ENCODE measurements at places on chromosomes 3 and 15.
A peak's percentile ranks its signal among the peaks of the same experiment; 100 is the strongest.

- peak; percentile 59 for DNase-seq
These were observed 138.2 kb downstream of the PLD1 start for GRCh38 chr3:171672124-171672523.

DNA sequence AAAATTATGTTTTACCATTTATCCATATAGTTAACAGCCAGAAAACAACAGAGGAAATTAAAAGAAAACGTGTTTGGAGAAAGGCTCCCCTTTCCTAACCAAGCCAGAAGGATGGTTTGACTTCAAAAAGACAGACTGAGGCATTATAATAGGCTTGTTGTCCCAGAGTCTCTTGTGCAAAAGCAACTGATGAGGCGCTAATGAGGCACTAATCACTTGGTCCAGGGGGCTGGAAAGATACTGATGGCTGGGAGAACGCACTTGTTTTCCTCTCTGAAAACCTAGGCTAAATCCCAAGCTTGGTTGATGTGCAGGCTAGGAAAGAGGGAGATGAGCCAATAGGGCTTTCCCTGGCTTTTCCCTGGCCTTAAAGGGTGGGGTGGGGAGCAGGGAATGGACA, 389.6 kb downstream of the NTRK3 start:
- DNase-seq: no peak

- no peak for DNase-seq
These were observed 310.6 kb downstream of the CACNA2D3 start for GRCh38 chr3:54432975-54433374.

DNA sequence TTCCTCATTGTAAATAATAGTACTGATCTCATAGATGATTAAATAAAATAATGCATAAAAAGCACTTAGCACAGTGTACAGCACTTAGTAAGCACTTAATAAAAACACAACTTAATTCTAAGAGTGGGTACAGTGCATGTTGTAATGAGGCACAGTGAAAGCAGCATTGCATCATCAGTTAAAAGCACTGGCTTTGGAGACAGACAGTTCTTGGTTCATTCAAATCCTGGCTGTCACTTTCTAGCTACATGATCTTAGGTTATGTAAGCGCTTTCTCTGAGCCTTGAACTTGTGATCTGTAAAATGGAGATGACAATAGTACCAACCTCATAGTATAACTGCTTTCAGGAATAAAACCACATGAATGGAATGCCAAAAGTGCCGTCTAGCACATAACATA, 151.5 kb downstream of the DPH6 start:
- DNase-seq: no peak

- DNase-seq: no peak
These were observed 190.1 kb downstream of the ZNF621 start for GRCh38 chr3:40714771-40715345.

- no peak for DNase-seq
These were observed 50.8 kb downstream of the GPR176 start for GRCh38 chr15:39869254-39869653.

GRCh38 chr3:142523921-142524566, 54.5 kb downstream of the ATR start:
- no peak for DNase-seq

- no peak for DNase-seq
These were observed 98.7 kb downstream of the KCNMB2 start for GRCh38 chr3:178634975-178635374.

DNA sequence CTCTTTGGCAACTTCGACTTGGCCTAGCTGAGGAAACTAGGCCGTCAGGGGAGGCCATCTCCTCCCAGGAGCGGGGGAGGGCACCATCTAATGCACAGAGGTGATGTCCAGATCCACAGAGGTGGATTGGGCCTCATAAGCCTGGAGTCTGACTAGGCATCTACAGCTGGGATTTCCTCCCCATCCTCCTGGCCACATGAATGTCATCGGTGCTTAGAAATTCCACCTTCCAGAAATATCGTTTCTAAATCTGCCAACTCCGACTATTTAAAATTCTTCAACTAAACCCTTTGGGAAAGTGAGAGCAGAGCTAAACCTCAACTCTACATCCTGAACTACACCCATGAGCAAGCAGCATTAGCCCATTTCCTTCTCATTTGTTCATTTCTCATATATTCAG, 118.7 kb downstream of the WNT5A start:
- no peak for DNase-seq

All from PC-3 (cell line).